ENCODE measurements at places on chromosomes 13 and 19. TPM values are rescaled to one million over a fixed set of nuclear protein-coding genes. Genes with fewer than 3 reads are reported as not detected.

Gene SHC2
- 7.1 TPM for total RNA-seq

Gene MBD3L5
- total RNA-seq, result not detected

Gene JAK3
- 3.4 TPM for total RNA-seq

Gene RASGRP4
- total RNA-seq, result 1.8 TPM

Gene LIM2
- total RNA-seq, result not detected

Gene LILRA2
- 1.1 TPM for total RNA-seq

Gene MARK4
- 23.6 TPM for total RNA-seq

Gene RFC3
- 14.6 TPM for total RNA-seq

Gene RXFP2
- total RNA-seq, result not detected

Gene CERS1
- 2.5 TPM for total RNA-seq

Gene CDX2
- not detected for total RNA-seq

Gene ANKLE1
- 0.49 TPM for total RNA-seq

Gene MRPL4
- total RNA-seq, result 13.6 TPM

Gene ZNF580
- total RNA-seq, result 4.0 TPM

Gene MTUS2
- 1.2 TPM for total RNA-seq

Gene CPB2
- not detected for total RNA-seq

Gene ZNF558
- 27.8 TPM for total RNA-seq

Gene HNRNPA1L2
- 5.0 TPM for total RNA-seq

Gene AKAP8L
- 57.1 TPM for total RNA-seq

Gene RUBCNL
- 3.9 TPM for total RNA-seq

Gene CGB3
- total RNA-seq, result not detected

Gene SOX21
- 5.1 TPM for total RNA-seq

Gene FUT2
- 0.59 TPM for total RNA-seq

Gene NALCN
- 1.8 TPM for total RNA-seq

Gene CEACAM5
- 2.4 TPM for total RNA-seq

Gene ZNF578
- total RNA-seq, result 3.4 TPM

Gene CYP4F2
- total RNA-seq, result 0.89 TPM

Gene WDR62
- total RNA-seq, result 2.5 TPM

Gene CATSPERD
- total RNA-seq, result not detected

Gene LCP1
- total RNA-seq, result 46.7 TPM

Gene ZNF416
- 5.1 TPM for total RNA-seq

Gene ZNF223
- 7.1 TPM for total RNA-seq

Gene ATXN8OS
- total RNA-seq, result not detected

Gene JSRP1
- 4.5 TPM for total RNA-seq

Gene OR4F17
- total RNA-seq, result not detected

Gene SULT2B1
- total RNA-seq, result 16.2 TPM

Gene TEX29
- 0.49 TPM for total RNA-seq

Gene GIPR
- total RNA-seq, result 25.7 TPM

Gene SBK3
- not detected for total RNA-seq

Gene FFAR3
- 0.10 TPM for total RNA-seq

Gene LHB
- not detected for total RNA-seq

Gene RFPL4A
- not detected for total RNA-seq

Gene FARP1
- 65.3 TPM for total RNA-seq

Gene RNF225
- 0.99 TPM for total RNA-seq

Gene MUC16
- total RNA-seq, result 0.49 TPM

Gene KLK7
- 47.5 TPM for total RNA-seq

Gene LAIR1
- total RNA-seq, result 11.5 TPM

Gene FGF22
- total RNA-seq, result 1.4 TPM

Gene CYP4F8
- total RNA-seq, result 1.8 TPM

Gene HCST
- total RNA-seq, result 2.7 TPM

Gene CBY2
- not detected for total RNA-seq

Gene OPA3
- total RNA-seq, result 2.6 TPM

Gene FCAR
- total RNA-seq, result 8.4 TPM

Gene NDUFA13
- total RNA-seq, result 102 TPM

Gene OVOL3
- total RNA-seq, result not detected

Gene CEACAM4
- 0.59 TPM for total RNA-seq

Gene CEACAM7
- total RNA-seq, result 0.30 TPM

Gene TNFRSF19
- 69.0 TPM for total RNA-seq

Gene PSG11
- total RNA-seq, result 0.10 TPM
